ENCODE measurements at places on chromosomes 12 and 14.

GRCh38 chr12:110165540-110166159, 41.5 kb downstream of the IFT81 start:
- DNase-seq = no peak

- DNase-seq = no peak
These were observed 1338.8 kb upstream of the SEL1L start for GRCh38 chr14:82872494-82872893.

- DNase-seq = no peak
These were observed 213.7 kb upstream of the NPAS3 start for GRCh38 chr14:32724867-32725471.

- DNase-seq = no peak
These were observed 3.0 kb downstream of the MIS18BP1 start for GRCh38 chr14:45249856-45250575.

DNA sequence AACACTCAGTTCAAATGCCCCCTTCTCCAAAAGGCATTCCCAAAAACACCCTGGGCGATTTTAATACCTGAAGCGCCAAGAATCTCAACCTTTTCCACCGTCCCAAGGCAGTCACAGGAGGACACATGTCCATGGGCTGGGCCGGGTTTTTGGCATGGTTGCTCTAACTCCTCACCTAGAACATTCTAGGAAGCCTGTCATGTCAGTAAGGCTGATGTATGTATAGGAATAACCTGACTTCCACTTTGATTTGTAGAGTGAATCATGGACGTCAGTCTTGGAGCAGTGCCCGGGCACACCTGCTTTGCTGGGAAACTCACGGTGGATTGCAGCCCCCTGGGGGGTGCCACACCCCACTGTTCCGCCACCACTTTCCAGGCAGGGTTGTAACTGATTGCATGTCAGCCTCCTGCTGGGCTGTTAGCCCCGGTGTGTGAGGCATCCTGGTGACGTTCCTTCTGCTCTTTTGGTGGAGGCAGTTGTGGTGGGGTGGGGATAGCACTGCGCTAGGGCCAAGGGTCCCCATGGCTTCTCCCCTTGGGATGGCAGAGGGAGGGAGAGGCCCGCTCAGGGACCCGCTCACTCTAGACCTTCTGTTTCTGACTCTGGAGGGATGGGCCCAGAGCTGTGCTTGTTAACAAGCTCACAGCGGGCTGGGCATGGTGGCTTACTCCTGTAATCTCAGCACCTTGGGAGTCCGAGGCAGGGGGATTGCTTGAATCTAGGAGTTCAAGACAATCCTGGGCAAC, 35.2 kb upstream of the FAM181A start:
- no peak for DNase-seq

GRCh38 chr12:56585098-56585497, 45.0 kb downstream of the BAZ2A start:
- no peak for DNase-seq

Data from thymus (tissue), 14 donors.